IMR-90 (cell line): ENCODE measurements at places on chromosomes 11 and 22. TPM values are rescaled to one million over a fixed set of nuclear protein-coding genes. Genes with fewer than 3 reads are reported as not detected.

DNA sequence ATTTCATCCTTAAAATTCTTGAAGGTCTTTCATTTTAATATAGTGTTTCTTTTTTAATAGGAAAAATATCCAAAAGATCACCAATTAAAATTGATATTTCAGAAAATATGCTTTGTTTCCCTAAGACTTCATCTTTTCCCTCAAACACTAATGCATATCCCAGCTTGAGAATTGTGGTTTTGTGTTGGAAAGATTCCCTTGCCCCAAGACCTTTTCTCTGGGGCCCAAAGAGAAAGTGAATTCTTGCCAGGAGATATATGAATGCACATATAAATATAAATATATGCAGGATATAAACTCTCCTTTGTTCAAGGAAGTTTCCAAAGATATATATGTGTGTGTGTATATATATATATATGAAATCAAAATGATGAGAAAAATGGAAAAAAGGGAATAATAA lies 241.2 kb downstream of the FAM76B start:
- DNase-seq: no peak
- H3K4me1 ChIP-seq: 0 out of 2 replicates have a peak, but pooled peaks cover 2% of the 10 kb centered on the region
- H3K4me3 ChIP-seq: no peak overlapping the region
- H3K36me3 ChIP-seq: no peaks in the 10 kb centered on the region

DNA sequence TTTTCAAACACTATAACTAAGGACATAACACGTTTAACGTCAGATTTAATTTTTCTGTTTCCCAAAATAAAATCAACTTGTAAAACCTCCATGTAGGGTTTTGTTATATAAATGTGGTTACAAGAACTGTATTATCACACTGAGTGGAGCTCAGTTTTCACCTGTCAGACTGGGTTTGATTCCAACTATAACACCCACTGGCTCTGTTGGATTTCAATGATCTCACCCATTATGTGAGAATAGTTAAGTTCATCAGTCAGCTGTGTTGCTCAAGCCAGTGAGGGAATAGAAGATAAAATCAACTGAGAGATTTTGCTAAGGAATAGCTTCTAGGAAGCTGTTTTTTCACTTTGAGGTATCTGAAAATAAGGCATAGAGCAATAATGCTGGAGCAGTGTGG lies 5.1 kb upstream of the OR52R1 start:
- no peak overlapping the region for H3K27ac ChIP-seq
- no peaks in the 10 kb centered on the region for H3K36me3 ChIP-seq
- H3K4me3 ChIP-seq: no peak overlapping the region
- H3K27me3 ChIP-seq: no peaks in the 10 kb centered on the region
- no peak for DNase-seq

The MMP27 gene
- polyA plus RNA-seq: not detected in 2 replicates

DNA sequence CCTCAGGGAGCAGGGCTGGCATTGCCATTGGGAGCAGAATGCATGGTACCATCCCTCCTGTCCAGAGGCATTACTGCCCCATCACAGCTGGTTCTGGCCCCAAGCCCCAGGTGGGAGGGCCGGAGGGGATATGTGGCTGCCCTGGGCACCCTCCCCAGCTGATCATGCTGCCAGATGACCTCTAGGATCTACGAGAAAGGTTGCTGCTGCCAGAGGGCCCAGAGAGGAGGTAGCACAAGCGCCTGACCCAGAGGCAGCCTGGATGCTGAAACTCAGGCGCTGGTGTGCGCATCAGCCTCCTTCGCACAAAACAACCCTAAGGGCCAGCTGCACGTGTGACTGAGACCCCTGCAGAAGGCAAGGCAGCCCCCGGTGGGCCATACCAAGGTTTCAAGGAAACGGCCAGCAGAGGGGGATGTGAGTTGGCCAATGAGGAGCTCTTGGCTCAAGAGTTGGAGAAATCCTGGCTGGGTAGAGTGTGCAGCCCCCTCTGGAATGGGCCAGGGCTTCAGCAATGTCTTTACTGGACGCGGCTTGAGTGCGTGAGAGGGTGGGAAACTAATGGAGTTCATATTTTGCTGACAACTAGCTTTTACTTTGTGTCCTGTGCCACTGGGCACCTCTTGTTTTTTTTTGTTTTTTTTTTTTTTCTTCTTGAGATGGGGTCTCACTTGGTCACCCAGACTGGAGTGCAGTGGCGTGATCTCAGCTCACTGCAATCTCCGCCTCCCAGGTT lies 88.3 kb upstream of the PARVA start:
- no peak for DNase-seq
- no peak overlapping the region for H3K4me3 ChIP-seq
- H3K27me3 ChIP-seq: no peaks in the 10 kb centered on the region
- H3K4me1 ChIP-seq: peaks cover 31% of the 10 kb centered on the region
- peak overlapping the region; percentile 97 for H3K27ac ChIP-seq
- H3K36me3 ChIP-seq: no peaks in the 10 kb centered on the region

DNA sequence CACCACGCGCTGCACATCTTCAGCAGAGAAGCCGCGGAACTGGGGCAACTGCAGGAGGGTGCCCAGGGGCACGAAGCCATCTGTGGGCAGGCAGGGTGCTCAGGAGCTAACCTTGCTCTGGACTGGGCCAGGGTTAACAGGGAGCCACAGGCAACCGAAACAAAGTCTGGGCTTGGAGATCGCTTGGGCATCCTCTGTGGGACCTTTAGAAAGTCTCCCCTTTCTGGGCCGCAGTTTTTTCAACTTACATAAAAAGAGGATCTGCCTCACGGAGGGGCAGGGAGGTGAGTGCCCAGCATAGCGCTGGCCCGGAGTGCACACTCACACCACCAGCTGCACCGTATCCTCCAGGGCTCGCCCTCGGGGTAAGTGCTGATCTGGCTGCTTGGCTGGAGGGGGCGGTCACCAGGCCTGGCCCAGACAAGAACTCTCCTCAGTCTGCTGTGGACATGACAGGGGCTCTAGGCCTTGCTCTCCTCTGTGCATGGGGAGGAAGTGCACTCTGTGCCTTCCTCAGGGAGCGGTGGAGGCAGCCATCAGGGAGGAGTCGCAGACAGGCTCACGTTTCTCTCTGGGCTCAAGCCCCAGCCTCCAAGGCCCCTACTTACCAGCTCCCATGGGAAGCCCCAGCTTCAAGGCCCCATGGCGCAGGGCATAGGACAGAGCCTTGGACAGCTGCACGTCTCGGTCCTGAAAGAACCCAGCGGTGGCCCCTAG lies 937 bp downstream of the TRPT1 start:
- peaks cover 5% of the 10 kb centered on the region for H3K36me3 ChIP-seq
- peak overlapping the region; percentile 95 for H3K4me3 ChIP-seq
- H3K27ac ChIP-seq: peak overlapping the region; percentile 85; the same call in 1 of the 2 replicates

The TTC28 gene
- polyA plus RNA-seq: 5.6 TPM in 2 replicates

The STK33 gene
- 2.4 and 2.6 TPM in 2 replicates for polyA plus RNA-seq

DNA sequence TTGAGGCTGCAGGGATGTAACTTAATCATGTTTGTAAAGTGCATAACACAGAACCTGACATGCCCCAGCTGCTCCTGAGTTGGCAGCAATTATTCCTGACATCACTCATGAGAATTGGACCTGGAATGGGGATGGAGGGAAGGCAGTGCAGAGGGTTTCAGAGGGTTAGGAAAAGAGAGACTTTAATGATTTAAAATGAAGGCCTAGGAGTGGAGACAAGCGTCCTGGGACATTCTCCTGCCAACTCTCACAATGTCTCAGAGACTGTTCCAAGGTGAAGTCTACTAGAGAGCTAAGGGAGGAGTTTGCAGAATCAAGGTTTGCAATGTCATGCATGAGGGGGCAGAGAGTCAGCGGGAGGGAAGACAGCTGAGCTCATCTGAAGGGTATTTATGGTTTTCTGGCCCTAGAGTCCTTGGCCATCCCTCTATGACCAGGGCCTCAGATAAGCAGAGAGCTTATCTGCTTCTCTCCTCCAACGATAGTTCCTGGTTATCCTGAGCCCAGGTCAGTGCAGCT lies 36.9 kb downstream of the GGTLC2 start:
- H3K27ac ChIP-seq: no peak overlapping the region
- peak; percentile 50 for DNase-seq
- no peaks in the 10 kb centered on the region for H3K36me3 ChIP-seq

The RDX gene
- 60.9 and 72.4 TPM in 2 replicates for polyA plus RNA-seq

- peaks cover 1% of the 10 kb centered on the region; the same call in 1 of the 2 replicates for H3K27me3 ChIP-seq
- H3K4me1 ChIP-seq: no peaks in the 10 kb centered on the region
- H3K27ac ChIP-seq: no peak overlapping the region
- H3K4me3 ChIP-seq: no peak overlapping the region
- DNase-seq: no peak
Observed at GRCh38 chr11:17605651-17606122, 58.6 kb downstream of the OTOG start.

The ST14 gene
- polyA plus RNA-seq: not detected in 2 replicates

The GP1BB gene
- 1.5 and 4.6 TPM in 2 replicates for polyA plus RNA-seq

DNA sequence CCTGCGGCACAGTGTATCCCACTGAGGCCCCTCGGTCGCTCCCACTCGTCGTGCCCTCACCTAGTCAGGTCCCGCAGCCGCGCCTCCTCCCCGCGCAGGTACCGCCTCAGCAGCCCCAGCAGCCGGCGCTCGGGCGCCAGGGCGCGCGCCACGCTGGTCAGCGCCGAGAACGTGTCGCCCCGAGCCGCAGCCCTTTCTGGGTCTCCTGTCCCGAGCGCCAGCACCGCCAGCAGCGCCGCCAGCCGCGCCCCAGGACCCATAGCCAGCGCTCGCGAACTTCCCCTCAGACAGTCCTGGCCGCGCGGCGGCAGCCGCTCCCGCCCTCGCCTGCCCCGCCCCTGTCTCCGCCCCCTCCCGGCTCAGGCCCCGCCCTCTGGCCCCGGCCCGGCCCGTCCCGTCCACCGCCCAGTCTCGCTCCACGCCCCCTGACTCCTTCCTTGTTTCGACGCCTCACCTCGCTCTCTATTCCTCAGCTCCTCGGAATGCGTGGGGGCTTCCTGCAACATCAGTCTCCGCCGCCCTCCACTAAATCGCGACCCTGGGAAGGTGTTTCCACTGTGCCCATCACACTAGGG lies at the start of gene P4HA3:
P4HA3 (minus strand) TSS at position 289 of the 575 bp plus-strand sequence; CDS start at position 260, 29 bp downstream.
- H3K4me1 ChIP-seq: peaks cover 11% of the 10 kb centered on the region
- H3K27me3 ChIP-seq: no peaks in the 10 kb centered on the region
- no peaks in the 10 kb centered on the region for H3K36me3 ChIP-seq
- DNase-seq: peak; percentile 28
- peak within 1 kb of the TSS; percentile 18; the same call in 1 of the 2 replicates for H3K27ac ChIP-seq

DNA sequence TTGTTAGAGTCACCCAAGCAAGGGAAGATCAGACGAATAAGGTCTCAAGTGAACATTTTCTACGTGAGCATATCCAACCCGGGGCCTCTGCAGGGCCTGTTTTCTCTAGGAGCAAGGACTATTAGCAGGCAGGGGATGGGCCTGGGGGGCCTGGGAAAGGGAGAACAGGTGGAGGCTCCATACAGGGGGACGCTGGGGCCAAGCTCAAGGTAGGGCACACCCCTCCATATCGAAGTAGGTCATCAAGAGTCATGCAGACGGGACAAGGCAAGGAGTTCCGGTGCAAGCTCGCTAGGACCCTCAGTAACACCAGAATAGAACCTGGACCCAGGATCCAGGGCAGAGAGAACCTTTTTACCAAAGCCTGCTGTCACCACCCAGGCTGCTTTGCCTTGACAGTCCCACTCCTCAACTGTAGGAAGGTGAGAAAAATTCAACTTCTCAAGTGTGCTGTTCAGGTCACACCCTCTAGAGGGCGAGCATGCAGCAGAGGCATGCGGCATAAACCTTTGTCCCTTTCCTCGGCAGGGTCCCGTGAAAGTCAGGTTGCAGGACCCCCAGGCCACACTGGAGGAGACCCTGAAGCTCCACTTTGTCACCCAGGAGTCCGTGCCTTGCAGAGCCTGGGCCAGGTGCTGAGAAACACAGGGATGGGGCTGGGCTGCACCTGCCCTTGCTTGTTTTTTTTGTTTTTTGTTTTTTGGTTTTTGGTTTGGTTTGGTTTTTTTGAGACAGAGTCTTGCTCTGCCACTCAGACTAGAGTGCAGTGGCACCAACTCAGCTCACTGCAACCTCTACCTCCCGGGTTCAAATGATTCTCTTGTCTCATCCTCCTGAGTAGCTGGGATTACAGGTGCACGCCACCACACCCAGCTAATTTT lies 8.6 kb upstream of the APOBEC3B start:
- H3K27me3 ChIP-seq: peaks cover 32% of the 10 kb centered on the region
- H3K4me3 ChIP-seq: no peak overlapping the region
- peak; percentile 17 for DNase-seq
- no peaks in the 10 kb centered on the region for H3K4me1 ChIP-seq

GRCh38 chr22:22098457-22099193 lies 116.0 kb upstream of the TOP3B start:
- no peak overlapping the region for H3K27ac ChIP-seq
- no peak overlapping the region for H3K4me3 ChIP-seq
- no peaks in the 10 kb centered on the region for H3K36me3 ChIP-seq
- H3K4me1 ChIP-seq: peaks cover 12% of the 10 kb centered on the region

DNA sequence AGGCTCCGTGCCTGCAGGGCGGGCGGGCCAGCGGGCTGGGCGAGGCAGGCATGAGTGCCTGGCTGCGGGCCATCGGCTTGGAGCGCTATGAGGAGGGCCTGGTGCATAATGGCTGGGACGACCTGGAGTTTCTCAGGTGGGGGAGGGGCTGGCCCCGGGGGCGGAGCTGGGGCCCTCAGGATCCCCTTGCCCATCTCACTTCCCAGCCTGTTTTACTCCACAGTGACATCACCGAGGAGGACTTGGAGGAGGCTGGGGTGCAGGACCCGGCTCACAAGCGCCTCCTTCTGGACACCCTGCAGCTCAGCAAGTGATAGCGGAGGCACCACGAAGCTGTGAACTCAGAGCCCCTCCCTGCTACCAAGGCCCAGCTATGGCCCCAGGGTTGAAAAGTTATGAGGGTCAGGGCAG lies 5.9 kb downstream of the PHOX2A start:
- DNase-seq: peak; percentile 67
- no peak overlapping the region for H3K4me3 ChIP-seq
- peaks cover 46% of the 10 kb centered on the region for H3K36me3 ChIP-seq

DNA sequence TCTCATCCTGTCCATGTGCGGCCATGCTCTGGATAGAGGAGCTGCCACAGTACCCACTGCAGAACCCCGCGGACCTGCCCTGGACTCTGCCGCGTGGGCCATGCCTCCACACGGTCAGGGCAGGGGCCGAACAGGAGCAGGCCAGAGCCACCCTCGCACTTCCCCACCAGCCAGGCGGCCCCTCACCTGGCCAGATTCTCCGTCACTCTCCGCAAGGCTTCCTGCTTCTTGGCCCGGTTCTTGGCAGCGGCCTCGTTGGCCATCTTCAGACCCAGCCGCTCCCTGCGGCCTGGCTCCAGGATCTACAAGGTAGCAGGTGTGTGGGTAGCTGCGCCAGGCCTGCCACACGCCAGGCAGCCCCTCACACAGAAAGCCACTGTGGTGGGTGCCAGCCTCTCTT lies 3.8 kb downstream of the TSSK2 start:
- H3K27me3 ChIP-seq: no peaks in the 10 kb centered on the region
- H3K36me3 ChIP-seq: peaks cover 73% of the 10 kb centered on the region
- H3K27ac ChIP-seq: no peak overlapping the region

- H3K27me3 ChIP-seq: peaks cover 27% of the 10 kb centered on the region; the same call in 1 of the 2 replicates
- H3K27ac ChIP-seq: no peak within 1 kb of the TSS
- peaks cover 8% of the 10 kb centered on the region for H3K4me1 ChIP-seq
- DNase-seq: no peak
- no peak within 1 kb of the TSS for H3K4me3 ChIP-seq
Observed at GRCh38 chr11:66048547-66049323, at the start of gene GAL3ST3. GAL3ST3 (minus strand) TSS chr11:66049161; CDS start chr11:66045415, 3,746 bp downstream.

- peak overlapping the region; percentile 39; the same call in 1 of the 2 replicates for H3K27ac ChIP-seq
- H3K27me3 ChIP-seq: no peaks in the 10 kb centered on the region; the same call in 1 of the 2 replicates
- DNase-seq: peak; percentile 97
- H3K4me1 ChIP-seq: peaks cover 8% of the 10 kb centered on the region
Observed at GRCh38 chr22:31829505-31829904, 75.7 kb downstream of the DEPDC5 start.
